ENCODE measurements at places on chromosomes 13 and 19. TPM values are rescaled to one million over a fixed set of nuclear protein-coding genes. Genes with fewer than 3 reads are reported as not detected.

DNA sequence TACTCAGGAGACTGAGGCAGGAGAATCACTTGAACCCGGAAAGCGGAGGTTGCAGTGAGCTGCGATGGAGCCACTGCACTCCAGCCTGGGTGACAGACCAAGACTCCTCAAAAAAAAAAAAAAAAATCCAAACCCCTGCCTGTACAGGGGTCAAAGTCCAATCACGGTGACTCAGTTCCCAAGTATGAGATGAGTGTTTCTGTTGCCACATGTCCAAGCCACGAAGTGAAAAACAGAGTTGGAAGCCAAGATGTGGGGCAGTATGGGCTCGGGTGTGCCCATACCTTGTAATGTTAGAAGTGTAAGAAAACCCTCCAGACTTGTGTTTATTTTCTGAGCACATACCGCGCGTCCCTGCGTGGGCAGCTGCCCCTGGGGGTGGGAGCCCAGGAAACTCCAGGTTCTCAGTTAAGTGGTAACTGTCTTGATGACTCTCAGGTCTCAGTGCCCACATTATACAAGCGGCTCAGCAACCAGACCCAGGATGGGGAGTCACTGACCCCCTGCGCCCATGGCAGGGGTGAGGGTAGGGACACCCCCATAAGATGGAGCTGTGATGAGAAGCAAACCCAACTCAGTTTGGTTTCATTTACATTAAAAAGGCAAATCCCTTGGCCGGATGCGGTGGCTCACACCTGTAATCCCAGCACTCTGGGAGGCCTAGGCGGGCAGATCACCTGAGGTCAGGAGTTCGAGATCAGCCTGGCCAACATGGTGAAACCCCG is 1.2 kb upstream of the GPX4 start:
- peak; percentile 97 for DNase-seq

DNA sequence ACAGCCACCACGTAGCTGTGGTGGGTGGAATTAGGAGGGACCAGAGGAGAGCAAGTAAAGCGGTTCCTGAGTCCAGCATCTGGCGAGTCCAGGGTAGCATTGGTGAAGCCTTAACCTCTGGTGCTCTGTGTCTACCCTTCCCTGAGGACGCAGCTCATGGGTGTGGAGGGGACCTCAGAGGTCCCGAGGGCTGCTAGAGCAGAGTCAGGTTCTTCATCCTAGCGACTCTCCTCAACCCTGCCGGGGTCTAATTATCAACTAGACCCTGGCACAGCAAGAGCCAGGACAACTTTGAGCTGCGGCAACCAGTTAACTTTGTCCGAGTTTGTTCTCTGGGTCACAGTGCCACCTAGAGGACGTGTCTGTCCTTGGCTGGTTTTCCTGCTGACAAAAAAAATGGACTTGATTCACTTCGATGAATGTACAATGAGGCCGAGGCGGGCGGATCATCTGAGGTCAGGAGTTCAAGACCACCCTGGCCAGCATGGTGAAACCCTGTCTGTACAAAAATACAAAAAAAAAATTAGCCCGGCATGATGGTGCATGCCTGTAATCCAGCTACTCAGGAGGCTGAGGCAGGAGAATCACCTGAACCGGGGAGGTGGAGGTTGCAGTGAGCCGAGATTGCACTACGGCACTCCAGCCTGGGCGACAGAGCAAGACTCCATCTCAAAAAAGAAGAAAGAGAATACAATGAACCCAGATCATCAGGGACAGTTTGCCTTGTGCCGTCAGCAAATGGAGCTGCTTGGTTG is 25.0 kb downstream of the TSSK6 start:
- DNase-seq: peak; percentile 98

C19orf73 gene
- not detected for total RNA-seq

DNA sequence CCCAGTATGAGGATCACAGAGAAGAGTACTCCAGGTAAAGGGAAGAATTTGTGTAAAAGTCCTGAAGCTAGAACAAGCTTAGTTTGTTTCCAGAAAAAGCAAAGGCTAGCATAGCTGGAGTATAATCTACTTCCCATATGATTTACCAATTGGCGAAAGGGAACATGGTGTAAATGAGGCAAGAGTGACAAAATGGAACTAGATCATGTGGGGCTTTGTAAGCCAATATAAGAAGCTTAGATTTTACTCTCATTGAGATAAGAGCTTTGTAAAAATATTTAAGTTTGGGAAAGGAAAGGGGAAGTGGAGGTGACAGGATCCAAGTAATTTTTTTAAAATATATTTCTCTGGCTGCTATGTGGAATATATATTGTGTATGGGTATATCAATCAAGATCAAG is 234.9 kb downstream of the KCTD12 start:
- DNase-seq: no peak

- DNase-seq: peak; percentile 83
These were observed 5.7 kb downstream of the VSTM2B start for GRCh38 chr19:29531458-29532025.

- no peak for DNase-seq
These were observed 163.7 kb downstream of the KLF12 start for GRCh38 chr13:73970421-73971055.

DNA sequence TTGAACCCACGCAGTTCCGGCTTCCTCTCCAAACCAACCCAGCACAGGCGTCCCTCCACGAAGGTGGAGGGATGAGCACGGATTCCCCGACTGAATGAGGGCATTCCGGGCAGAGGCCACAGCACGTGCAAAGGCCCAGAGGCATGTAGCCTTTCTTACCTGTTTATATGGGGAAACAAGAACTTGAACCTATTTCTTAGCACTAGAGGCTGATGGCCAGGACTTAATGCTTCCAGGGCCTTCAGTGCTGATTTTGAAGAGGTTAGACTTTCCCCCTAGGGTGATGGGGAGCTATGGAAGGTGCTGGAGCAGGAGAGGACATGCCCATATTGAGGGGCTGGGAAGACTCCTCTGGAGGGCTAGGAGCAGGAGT is 2.0 kb downstream of the MAST3 start:
- peak; percentile 79 for DNase-seq

DNA sequence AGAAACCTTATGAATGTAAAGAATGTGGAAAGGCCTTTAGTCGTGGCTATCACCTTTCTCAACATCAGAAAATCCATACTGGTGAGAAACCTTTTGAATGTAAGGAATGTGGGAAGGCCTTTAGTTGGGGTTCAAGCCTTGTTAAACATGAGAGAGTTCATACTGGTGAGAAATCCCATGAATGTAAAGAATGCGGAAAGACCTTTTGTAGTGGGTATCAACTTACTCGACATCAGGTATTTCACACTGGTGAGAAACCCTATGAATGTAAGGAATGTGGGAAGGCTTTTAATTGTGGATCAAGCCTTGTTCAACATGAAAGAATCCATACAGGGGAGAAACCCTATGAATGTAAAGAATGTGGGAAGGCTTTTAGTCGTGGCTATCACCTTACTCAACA is 20.8 kb downstream of the ZNF283 start:
- no peak for DNase-seq

DNA sequence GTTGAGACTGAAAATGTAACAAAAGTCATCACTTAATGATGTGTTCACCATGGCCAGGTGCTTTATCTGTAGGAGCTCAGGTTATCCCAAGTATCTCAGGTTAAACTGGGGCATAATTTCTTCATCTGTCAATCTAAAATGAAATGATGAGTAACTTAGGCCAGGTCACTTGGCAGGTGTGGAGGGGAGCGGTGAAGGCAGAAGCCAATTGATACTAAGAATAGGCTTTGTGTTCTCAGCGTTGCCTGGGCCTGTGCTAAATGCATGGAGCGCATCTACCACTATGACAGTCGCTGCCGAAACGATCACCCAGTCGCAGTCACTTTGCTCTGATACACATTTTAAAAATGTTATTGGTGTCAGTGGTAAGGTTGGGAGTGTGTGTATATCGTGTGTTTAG is 91.6 kb downstream of the FGF9 start:
- no peak for DNase-seq

DNA sequence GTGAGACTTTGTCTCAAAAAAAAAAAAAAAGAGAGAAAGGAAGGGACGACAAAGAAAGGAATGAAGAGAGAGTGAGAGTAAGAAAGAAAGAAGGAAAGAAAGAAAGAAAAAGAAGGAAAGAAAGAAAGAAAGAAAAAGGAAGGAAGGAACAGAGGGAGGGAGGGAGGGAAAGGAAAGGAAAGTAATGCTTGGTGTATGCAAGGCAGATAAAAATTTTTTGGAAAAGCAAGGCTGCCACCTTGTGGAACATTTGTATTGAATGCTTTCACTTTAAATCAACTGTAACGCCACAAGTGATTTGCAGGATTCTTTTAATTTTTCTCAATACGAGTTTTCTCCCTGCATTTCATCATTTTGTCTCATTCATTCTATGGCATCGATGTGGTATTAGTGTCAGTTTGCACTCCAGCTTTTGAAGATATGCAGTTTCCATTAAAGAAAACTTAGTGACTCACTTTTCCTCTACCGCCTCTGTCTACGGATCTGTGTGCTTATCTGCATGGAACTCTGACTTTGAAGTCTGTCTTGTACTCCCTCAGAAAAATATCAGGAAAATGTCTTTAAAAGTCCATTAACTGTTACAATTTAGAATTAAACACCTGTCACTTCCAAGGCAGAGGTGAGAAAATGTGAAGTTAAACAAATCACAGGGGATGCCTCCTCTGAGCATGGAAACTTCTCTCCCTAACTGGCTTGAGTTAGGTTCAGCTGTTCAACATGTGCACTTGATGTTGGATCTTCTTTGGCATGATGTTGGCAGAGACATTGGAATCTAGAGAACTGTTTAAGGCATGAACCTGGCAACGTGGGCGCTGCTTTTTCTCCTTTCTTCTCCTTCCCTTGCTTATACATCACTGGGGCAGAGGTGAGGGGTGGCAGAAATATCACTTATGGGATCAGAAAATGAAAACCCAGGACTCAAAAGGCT is 20.0 kb upstream of the ZDHHC20 start:
- DNase-seq: peak; percentile 73

DNA sequence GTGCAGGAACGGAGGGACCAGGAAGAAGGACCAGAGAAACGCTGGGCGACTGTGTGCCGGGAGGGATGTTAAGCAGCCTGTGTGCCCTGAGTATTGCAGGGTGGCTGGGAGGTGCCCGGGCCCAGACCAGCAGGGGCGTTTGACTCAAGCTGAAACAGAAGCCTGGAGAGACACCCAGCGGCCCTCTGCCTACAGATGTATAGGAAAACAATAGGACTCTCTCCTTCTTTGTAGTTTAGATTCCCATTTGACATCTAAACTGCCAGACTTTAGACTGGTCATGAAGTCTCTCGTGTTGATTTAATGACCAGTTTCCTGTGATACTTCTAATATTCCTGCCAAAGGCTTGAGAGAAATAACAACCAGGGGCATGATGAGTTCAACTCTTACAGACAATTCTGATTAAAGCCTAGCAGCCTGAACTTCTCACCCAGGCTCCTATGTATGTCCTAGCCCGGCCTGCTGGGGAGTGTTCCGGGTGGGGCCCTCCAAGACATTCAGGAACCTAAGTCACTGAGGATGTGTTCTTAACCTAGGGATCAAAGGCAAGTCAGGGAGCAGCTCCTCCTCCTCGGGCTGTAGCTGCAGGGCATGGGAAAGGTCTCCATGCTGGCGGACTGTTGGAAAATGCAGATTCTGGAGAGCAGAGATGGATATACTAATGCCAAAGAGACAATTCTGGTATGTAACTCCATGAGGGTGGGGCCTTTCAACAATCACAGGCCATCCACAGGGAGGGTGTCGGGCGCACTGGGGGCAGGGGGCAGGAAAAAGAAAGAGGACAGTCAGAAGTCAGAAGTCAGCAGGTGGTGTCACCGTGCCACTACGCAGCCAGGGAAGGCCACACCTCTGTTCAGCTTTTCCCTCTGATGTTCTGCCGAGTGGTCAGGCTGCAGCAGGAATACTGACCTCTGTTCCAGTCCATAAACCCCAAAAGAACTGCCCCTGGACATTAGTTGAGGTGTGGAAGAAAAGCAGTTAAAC is 131.8 kb downstream of the STARD13 start:
- peak; percentile 89 for DNase-seq

KCNN4 gene
- 6.5 TPM for total RNA-seq

GRCh38 chr13:67303661-67304333 is 73.7 kb upstream of the PCDH9 start:
- DNase-seq: no peak

- DNase-seq: peak; percentile 71
These were observed 32.3 kb upstream of the MED4 start for GRCh38 chr13:48126944-48127830.

IFI30 gene
- total RNA-seq: 126 TPM

DNA sequence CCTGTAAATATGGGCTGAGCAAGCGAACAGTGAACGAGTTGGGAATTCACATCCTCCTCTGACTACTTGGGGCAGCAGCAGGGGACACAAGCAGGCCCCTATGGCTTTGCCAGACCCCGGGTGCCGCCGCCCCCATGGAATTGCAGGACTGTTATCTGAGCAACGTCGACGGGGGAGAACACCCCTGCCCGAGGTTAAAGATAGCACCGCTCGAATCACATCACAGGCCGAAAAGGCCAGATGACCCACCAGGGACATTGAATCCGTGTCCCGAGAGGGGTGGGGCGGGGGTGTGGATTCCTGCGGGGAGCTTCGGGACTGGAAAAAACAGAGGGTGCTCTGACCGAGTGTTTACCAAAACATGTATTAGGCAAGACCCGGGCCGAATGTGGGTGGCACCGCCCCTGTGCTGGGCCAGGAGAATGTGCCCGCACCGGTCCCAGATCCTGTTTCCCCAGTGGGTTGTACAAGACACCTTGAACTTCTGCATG is 9.1 kb downstream of the FEM1A start:
- DNase-seq: no peak

PEAK3 gene
- total RNA-seq: under 0.01 TPM

GRCh38 chr13:43880926-43881325 is 1.2 kb downstream of the LACC1 start:
- DNase-seq: no peak

- peak; percentile 84 for DNase-seq
These were observed at the start of gene RNF225 for GRCh38 chr19:58395220-58395978. Gene RNF225 (plus strand): TSS chr19:58395656. CDS start chr19:58396090, 434 bp downstream.

APC2 gene
- 0.29 TPM for total RNA-seq

DNA sequence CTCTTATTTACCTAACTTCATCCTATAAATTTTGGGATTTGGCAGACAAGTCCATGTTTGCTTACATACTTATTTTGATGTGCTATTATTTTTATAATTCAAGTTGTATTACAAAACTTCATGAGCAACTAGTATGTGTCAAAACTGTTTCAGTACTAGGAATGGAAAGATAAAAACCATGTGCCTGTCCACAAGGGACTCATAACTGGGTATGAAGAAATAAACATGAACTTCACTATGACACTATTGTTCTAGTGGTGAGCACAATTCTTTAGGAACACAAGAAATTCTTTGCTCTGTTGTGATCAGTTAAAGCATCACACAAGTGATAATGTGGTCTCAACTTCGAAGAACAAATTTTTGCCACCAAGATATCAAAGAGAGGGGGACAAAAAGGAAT is 97.5 kb upstream of the FBXL3 start:
- no peak for DNase-seq

GNA15 gene
- not detected for total RNA-seq

GRCh38 chr19:56595548-56595899 is 422 bp downstream of the ZNF71 start:
- DNase-seq: no peak

Data from osteoblast (primary cell).